HAP-1 (cell line): ENCODE measurements at places on chromosomes 7 and 10.

- DNase-seq, result no peak
Observed at GRCh38 chr10:56622335-56622973, 261.4 kb upstream of the ZWINT start.

DNA sequence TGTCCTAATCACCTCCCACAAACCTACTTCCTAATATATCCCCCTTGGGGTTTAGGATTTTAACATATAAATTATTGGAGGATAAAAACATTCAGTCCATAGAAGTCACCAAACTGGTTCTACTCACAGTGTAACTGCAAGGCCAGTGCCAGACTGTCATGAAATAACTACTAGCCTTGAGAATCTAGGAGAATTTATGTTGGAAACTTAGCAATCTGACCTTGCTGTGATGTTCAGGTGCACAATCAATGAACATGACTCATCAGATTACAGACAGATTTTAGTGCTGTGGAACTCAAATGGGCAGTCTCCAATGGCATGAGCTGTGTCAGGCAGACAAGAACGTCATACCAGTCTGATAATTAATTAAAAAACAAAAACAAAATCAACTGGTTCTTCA, 571.4 kb upstream of the IGFBP3 start:
- no peak for DNase-seq

DNA sequence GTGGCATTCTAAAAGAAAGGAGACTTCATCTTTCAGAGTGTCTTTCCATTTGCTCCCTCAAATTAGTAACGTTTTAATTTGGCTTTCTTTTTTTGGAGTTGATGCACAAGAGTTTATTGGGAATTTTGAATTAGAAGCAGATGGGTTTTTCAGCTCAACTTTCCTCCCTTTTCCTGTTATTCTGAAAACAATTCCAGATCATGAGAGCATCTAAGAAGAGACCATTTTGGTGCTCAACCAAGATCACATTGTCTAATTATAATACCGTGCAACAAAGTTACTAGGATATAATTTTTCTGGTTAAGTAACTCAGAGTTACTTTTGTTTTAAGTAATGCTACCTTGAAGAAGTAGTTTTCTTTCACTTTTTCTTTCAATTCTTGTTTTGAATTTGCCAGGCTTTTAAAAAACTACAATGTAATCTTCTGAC, 396.6 kb upstream of the KLF6 start:
- DNase-seq, result no peak

DNA sequence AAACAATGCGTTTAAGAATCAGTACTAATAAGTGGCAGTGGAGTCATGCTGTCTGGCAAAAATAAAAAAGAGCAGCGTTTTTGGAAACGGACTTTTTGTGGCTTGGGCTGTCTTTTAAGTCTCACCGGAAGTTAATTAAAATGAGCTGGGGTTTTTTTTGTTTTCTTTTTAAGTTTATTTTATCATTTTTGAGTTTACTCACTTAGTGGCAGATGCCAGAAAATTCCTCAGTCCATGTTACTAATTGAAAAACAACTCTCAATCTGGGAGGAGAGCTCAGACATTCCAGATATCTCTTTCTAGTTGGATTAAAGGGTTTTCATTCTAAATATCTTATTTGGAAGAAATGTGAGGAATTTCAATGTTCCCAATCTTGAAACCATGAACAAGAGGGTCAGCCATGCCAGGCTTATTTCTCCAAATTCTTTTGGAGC, 133.8 kb upstream of the AGR3 start:
- no peak for DNase-seq

GRCh38 chr10:48227213-48227612, 47.3 kb downstream of the FRMPD2 start:
- DNase-seq, result no peak

DNA sequence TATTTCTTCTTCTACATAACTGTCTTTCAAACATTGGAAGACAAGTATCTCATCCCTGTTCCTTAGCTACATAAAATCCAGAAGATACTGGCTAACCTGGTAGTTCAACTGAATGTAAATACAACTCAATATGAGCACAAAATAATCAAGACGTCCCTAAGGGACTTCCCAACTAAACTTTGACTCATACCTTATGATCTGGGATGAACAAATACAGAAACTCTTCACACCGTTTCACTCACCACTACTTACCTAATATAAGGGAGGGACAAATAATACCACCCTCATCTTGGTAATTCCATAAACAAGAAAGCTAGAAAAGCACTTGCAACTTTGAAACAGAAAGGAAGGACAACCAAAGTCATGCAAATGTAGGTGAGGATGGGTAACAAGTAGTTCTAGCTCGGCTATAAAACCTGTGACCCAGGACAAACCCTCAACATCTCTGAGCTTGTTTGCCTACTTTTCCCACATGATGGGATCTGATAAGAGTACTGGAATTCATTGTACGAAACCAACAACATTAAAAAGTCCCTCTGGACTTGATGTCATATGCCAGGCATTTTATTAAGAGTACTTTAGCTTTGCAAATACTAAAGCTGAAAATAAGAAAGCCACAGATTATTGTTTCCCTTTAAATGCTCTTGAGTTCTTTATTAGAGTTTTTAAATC, 121.9 kb downstream of the STRA8 start:
- DNase-seq, result no peak

- no peak for DNase-seq
Observed at GRCh38 chr10:74910976-74911350, 84.6 kb downstream of the KAT6B start.

DNA sequence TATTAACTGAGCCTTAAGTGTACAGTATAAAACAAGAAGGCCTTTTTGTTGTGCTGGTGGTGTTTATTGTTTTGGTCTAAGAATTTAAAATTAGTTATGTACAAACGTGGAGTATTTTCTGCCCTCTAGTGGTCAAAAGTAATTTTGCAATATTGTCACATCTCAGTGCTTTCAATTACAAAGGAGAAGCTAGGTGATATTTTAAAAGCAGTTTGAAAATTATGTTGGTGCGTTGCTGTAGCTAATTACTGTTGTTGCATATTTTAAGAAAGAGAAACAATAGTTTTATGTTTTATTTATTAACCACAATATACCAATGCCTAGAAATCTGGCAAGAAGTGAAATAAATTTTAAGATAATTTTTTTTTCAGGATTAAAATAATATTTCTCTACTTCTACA, 11.4 kb downstream of the NPVF start:
- no peak for DNase-seq

DNA sequence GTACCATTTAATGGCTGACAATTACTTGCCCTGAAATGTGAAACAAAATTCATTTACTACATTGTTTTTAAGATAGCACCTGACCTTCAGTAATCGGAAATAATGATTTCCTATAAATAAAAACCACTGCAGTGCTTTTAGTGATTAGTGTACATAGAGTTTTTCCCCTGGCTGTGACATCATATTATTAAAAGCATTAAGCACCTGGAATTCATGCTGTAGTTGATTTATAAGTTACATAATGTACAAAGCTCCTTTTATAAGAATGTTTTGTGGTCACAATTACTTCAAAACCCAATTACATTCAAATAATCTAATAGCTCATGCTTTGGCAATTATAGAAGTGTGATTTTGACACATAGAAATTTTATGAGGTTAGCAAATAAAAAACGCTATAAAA, 44.3 kb upstream of the EIF4H start:
- DNase-seq, result no peak

GRCh38 chr7:29987083-29987482, 2.5 kb downstream of the SCRN1 start:
- DNase-seq, result no peak

- no peak for DNase-seq
Observed at GRCh38 chr7:83613232-83613631, 35.7 kb downstream of the SEMA3E start.

GRCh38 chr10:80545258-80545881, 7.7 kb downstream of the SH2D4B start:
- DNase-seq, result no peak

DNA sequence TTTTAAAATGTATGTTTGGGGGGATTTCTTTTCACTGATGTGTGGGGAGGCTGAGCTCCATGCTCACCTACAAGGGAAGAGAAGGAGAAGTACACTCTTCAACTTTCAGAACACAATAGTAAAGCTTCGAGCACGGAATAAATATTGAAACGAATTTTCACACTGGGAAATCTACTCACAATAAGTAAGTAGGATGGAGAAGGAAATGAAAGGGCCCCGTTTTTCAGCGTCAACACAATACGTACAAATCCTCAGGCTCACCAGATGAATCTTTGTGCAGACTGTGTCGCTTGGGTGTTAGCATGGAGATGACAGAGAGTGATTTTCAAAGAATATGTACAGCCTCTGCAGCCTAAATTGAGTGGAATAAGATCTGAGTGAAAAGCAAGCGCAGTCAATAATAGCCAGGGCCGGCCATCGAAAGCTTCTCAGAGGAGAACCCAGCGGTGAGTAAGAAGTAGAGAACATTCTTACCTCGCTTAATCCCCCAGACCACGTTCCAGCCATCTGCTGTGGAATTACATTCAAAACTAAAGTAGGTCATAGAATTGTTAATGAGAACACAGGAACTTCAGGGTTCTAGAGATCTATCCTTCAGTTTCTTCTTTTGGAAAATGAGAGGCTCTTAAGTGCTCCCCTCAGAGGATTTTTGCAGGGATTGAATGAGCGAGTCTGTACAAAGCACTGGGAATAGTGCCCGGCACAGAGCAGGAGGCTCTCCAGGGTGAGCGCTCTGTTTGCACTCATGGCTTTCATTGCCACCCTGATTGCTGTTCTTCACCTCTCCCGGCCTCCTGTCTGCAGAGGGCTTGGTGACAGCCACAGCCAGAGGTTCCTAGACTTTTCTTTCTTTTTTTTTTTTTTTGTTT, 292.8 kb downstream of the SFMBT2 start:
- DNase-seq, result no peak

DNA sequence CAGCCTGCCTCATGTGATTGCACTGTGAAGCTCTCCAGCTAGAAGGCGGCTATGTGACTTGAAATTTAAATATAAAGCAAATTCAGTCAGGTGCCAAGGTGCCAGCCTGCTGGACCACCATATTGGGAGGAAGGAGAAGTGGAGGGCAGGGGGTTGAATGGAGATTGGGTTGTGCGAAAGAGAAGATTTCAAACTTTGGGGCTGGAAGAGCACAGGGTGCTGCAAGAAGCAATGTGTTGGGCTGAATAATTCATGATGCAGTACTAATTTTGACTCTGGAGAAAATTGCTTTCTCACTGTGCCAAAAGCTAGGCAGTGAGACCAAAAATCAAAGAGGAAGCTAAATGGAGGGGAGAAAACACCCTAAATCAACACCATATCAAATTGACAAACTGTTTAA, 335.3 kb downstream of the NRG3 start:
- DNase-seq, result no peak

- no peak for DNase-seq
Observed at GRCh38 chr10:119041326-119041725, 11.8 kb downstream of the NANOS1 start.

- no peak for DNase-seq
Observed at GRCh38 chr7:69114374-69114773, 483.9 kb upstream of the AUTS2 start.

GRCh38 chr7:74056096-74056915, 27.3 kb upstream of the LIMK1 start:
- no peak for DNase-seq

- no peak for DNase-seq
Observed at GRCh38 chr7:121202834-121203233, 126.0 kb upstream of the WNT16 start.

DNA sequence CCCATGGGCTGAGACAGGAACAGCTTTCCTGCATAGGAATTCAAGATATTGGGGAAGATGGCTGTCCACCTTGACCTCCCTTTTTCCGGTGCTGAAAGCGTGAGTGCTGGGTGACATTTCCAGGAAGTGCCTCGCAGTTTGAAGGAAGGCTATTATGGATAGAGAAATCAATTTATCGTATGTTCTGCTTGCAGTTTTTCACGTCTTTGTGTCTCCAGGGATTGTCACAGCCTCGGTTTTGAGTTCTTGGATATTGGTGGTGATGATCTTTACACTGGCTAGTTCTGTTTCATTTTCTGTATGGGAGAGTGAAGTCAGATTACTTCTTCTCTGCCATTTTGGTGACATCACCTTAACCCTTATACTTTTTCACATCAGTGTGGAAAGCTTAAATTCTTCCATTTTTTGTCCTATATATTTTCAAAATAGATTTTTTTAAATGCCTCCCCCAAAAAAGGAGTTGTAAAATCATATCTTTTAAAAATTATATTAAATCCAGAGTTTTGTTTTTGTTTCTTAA, 102.5 kb upstream of the APBB1IP start:
- no peak for DNase-seq

DNA sequence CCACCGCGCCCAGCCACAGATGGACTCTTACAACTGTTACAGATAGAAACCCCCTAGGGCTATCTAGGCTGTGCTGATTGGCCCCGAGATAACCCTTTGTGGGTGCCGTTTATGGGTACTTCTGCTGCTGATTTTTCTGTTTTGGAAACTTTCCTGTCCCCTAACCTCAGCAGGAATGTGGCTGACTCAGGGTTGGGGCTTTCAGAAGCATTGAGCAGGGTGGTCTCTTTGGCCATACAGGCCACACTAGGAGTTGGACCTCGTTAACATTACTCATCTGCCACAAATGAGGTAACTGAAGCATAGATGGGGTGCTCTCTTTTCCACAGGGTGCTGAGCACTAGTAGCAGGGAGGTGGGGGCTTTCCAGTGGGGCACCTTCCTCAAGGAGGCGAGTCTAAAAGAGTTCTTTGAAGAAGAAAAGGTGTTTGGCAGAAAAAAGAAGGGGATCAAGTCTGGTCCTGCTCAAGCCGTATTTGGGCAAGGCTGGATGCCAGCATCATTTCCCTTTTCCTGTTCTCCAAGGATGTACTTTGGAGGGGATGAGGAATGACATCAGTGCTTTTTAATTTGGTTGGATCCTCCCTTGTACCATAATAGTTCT, 6.4 kb downstream of the ZSCAN25 start:
- no peak for DNase-seq

DNA sequence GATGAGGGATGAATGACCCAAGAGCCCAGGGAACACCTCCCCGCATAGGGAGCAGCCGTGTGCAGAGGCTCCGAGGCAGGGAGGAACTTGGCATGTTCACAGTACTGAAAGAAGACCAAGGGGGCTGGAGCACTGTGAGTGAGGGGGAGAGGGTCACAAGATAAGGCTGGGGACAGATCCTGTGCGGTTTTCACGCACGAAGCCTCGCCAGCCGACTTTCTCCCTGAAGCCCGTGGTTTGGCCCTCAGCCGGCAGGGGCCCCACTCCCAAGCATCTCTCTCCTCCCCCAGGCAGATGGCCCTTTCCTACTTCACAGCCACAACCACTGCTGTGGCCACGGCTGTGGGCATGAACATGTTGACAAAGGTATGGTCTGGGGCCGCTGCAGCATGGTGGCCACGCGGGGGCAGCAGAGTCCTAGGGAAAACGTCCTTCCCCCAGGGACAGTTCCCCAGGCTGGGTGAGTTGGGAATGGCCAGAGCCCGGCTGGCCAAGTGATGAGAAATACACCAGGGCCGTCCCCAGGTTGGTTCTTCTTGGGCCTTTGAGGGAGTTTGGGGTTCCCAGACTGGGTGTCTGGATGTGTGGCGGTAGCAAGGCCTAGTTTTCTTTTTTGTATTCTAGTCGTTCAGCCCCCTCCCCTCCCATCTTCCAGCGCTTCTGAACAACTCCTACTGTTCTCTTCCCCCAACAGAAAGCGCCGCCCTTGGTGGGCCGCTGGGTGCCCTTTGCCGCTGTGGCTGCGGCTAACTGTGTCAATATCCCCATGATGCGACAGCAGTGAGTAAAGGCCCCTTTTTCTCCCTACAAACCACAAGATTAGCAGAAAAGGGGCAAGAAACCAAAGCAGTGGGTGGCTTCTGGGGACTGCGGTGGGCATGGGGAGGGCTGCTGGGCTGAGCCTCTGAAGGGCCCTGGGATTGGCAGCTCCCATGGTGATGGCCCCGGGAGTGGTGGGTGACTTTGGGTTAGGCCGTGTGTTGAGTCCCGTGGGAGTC, 14.4 kb upstream of the WBP1L start:
- peak; percentile 53 for DNase-seq
